ENCODE measurements at places on chromosomes 11 and 22. TPM values are rescaled to one million over a fixed set of nuclear protein-coding genes. Genes with fewer than 3 reads are reported as not detected.

Gene PHOX2A
- total RNA-seq: not detected

Gene SNAP29
- total RNA-seq: 10.4 TPM

DNA sequence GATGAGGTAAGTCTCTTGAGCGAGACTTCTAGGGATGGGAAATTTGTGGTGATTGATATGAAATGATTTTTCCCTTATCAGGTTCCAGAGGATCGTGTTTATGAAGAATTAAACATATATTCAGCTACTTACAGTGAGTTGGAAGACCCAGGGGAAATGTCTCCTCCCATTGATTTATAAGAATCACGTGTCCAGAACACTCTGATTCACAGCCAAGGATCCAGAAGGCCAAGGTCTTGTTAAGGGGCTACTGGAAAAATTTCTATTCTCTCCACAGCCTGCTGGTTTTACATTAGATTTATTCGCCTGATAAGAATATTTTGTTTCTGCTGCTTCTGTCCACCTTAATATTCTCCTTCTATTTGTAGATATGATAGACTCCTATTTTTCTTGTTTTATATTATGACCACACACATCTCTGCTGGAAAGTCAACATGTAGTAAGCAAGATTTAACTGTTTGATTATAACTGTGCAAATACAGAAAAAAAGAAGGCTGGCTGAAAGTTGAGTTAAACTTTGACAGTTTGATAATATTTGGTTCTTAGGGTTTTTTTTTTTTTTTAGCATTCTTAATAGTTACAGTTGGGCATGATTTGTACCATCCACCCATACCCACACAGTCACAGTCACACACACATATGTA lies 7.1 kb downstream of the MS4A2 start:
- DNase-seq: no peak

GRCh38 chr11:100663583-100663982 lies 23.5 kb upstream of the ARHGAP42 start:
- no peak for DNase-seq

DNA sequence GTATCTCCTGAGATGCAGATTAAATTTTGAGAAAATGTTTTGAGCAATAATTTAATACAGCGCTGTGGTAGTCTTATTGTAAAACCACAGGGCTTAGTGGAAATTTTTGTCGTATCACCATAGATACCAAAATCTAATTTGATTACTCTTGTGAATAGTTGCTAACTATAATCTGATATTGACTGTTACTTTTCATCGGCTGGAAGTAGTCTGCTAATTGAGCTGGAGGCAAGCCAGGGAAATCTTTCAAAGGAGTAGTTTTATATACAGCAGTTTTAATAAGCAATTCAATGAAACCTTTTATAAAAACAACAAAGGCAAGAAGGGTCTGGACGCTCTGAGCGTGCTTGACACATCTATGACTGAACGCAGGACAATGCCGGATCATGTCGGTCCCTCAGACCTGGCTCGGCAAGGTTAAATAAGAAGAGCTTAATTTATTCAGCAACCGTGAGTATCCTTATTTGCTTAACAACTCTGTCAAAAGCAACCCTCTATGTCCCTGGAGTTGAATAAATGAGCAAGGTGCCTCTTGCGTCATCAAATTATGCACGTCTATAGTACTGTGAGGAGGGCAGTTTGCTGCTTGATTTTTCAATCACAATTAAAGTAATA lies 121.2 kb downstream of the NCAM1 start:
- DNase-seq: no peak

GRCh38 chr22:47446331-47446730 lies 683.9 kb downstream of the TBC1D22A start:
- DNase-seq: no peak

DNA sequence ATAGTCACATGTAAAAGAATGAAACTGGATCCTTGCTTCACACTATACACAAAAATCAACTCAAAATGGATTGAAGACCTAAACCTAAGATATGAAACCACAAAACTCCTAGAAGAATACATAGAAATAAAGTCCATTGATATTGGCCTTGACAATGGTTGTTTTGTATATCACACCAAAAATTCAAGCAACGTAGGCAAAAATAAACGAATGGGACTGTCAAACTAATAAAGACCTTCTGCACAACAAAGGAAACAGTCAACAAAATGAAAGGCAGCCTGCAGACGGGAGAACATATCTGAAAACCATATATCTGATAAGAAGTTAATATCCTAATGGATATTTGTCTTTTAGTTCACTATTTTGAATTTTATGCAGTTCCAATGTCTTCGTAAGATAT lies 292.3 kb upstream of the CNTN5 start:
- no peak for DNase-seq

- no peak for DNase-seq
These were observed 941.8 kb downstream of the BRD1 start for GRCh38 chr22:48885919-48886305.

DNA sequence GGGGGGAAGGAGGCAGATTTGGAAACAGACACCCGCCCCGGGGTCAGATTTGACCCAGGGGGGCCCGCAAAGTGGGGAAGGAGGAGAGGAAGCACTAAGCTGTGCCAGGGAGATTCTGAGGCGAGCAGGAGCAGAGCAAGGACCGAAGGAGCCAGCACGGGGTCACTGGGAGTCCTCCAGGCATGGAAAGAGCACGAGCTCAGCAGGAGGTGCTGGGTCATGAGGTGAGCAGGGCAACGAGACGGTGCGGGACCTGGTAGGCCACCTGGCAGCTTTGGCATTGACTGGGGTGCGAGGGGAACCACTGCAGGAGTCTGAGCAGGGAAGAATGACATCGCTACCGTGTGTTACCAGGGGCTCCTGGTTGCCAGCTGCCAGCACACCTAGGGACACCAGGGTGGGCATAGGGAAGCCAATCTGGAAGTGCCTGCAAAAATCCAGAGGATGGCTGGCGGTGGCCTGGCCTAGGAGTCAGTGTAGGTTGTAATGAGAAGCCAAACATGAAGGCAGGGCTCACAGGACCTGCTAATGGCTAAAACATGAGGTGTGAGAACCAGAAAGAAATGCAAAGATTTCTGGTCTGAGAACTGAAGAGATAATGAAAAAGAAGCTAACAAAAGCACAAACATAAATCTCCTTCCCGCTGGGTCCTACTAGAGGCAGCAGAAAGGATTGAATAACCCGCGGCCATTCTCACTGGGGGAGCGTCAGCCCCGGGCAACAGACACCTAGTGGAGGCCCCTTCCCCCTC lies 63.5 kb downstream of the MICAL3 start:
- no peak for DNase-seq

DNA sequence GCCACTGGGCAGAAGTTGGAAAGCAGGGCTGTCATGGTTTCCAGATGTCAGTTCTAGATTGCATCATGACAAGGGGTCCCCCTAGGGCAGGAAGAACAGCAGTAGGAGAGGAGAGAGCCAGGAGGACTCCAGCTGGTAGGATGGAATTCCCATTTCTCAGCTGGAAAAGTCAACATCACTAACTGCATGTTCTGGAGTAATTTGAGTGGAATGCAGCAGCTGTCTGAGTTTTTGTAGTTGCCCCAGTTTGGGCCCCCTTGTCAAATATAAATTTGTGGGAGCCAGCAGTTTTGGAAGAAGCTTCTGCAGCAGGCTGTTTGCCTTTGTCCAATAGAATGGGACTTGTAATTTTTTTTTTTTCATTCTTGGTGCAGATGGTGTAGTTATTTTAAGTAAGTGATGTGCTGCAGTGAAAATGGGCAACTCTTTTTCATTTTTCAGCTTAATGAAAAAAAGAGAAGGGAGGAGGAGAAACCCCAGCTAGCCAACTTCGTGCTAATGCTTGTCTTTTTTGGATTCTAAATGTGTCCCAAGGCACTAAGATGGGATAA lies 86.9 kb downstream of the LDLRAD3 start:
- peak; percentile 31 for DNase-seq

Measured in GM23248 (cell line).